CD4-positive, alpha-beta T cell (primary cell): ENCODE measurements at places on chromosomes 5 and 9.

DNA sequence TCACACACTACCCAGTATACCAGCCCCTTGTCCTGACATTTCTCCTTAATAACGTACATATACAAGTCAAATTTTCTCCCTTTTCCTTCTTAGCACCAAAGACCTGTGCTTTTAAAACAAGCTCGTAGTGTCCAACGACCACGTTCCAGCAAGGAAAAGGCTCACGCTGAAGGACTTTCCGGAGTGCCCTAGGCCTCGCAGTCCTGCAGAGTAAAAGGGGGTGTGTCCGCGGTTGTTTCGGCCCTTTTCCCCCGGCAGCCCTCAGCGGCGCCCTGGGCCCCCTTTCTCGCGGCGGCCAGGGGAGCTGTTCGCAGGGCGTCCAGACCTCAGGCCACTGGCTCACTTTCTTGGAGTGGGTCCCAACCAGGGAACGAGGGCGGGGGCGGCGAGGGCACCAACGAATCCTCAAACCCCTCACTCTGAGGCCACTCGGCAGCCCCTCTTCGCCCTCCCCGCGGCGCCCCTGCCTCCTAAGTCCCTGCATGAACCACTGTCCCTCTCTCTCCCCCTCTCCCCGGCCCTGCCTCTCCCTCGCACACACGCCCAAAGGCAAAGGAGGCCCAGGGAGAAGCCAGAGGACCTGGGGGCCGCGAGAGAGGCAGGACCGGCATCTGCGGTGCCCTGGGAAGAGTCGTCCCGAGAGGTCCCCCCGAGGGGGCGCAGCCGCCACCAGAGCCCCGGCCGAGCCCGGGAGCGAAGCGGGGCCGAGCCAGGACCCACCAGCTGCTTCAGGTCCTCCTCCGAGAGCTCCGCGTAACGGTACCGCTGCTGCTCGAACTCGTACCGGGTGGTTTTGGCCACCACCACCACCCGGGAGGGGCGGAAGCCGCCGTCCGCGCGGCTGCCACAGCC lies 720 bp downstream of the NADK2 start:
- DNase-seq = peak; percentile 22

DNA sequence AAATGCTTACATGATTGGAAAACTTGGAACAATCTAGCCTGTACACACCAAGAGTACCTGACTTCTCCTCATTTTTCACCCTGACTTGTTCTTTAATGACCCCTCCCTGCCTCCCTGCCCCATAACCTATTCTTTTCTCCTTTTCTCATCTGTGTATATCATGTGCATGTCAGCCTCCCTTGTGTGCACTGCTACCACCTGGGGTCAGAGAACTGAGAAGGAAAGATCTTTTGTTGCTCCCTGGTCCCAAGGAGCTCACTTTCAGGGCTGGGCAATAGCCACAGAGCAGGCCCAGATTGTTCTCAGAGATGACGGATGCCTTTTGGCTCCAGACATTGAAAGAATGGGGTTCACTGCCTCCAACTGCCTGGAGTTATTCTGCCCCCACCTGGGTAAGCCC lies 5.1 kb downstream of the MAP1B start:
- no peak for DNase-seq

- no peak for DNase-seq
These were observed 1.9 kb downstream of the RAI14 start for GRCh38 chr5:34657988-34658387.

GRCh38 chr9:131459056-131459455 lies 43.7 kb upstream of the POMT1 start:
- DNase-seq = no peak

GRCh38 chr9:34177593-34178435 lies 1.0 kb upstream of the UBAP1 start:
- DNase-seq = no peak

DNA sequence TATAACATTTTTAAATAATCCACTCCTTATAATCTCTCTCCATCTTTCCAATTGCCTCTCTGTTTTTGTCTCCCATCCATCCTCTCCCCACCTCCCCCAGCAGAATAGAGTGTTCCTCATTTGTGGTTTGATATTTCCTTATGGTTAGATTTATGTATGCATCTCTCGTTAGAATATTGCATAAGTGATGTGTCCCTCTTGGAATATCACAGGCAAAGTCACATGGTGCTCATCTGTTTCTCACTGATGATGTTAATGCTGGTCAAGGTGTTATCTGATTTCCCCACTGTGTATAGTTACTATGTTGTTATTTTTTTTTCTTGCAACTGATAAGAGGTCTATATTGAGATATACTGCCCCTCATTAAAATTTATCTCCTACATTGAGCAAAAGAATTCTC lies 3.1 kb upstream of the LRRC70 start:
- DNase-seq = no peak

GRCh38 chr5:169765176-169765996 lies 128.3 kb downstream of the DOCK2 start:
- no peak for DNase-seq

GRCh38 chr9:70043689-70044489 lies at the start of gene MAMDC2:
Gene MAMDC2, plus strand, starts transcription at chr9:70043848. Its CDS starts 350 bp downstream, at chr9:70044198.
- DNase-seq = no peak

GRCh38 chr5:97600486-97600885 lies 417.4 kb upstream of the RIOK2 start:
- no peak for DNase-seq

DNA sequence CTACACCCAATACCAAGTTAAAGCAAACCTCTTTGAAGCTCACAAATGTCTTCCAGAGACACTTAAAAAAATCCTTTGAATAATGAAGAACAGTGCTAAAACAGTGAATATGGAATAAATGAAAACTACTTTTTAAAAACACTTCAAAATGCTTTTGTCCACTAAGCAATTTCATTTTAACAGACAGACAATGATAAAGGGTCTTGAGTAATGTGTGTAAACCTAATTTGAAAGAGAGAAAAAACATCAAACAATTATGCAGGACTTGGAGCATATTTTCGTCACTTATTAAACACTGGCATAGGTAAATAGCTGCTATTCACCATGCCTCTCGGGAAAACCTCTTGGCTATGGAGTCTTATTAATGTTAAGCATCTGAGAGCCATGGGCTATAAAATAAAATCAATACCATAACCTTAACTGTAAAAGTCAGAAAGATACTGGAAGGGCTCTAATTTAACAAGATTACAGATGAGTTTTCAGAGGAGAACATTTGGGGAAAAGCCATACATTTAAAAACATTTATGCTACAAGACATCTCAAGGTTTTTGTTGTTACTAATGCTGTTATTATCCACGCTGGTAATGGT lies 177.8 kb downstream of the NFIB start:
- DNase-seq = no peak

- DNase-seq = no peak
These were observed 50.8 kb downstream of the TGFBR1 start for GRCh38 chr9:99155736-99156135.

- no peak for DNase-seq
These were observed 209.4 kb upstream of the MSX2 start for GRCh38 chr5:174514983-174515394.

GRCh38 chr5:92402956-92403702 lies 1020.0 kb upstream of the ARRDC3 start:
- no peak for DNase-seq

DNA sequence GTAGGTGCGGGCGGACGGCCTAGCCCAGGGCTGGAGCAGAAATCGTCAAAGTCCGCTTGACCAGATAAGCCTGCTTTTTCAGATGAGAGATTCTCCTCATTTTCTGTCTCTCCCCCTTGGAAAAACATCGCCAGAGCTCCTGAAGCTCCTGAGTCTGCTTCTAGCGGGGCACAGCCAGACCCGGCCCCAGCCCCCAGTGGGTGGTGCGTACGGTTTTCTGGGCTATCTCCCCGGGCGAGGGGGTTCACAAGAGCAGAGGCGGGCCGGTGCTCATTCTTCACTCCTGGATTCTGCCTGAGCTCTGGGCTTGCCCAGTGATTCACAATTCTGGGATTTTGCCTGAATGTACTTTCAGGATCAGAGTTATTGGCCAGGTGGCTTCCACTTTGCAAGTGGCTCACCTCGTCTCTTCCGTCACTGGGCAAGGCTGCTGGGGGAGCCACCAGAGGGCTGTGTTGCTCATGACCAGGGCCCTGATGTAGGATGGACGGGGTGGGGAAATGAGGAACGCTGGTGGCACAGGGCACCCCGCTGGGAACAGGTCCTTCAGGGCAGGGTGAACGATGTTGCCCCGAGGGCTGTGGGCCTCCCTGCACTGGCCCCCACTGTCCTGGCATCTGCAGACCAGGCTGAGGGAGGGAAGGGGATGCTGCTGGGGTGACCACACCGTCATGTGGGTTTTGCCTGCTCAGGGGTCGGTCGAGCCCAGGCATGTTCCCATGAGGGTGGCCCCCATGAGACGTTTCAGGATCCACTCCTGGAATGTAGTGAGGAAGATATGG lies 6.3 kb downstream of the SEC16A start:
- no peak for DNase-seq

GRCh38 chr9:131253891-131254491 lies 22.3 kb downstream of the FAM78A start:
- no peak for DNase-seq

GRCh38 chr5:159469496-159470372 lies 139.4 kb upstream of the IL12B start:
- DNase-seq = no peak

DNA sequence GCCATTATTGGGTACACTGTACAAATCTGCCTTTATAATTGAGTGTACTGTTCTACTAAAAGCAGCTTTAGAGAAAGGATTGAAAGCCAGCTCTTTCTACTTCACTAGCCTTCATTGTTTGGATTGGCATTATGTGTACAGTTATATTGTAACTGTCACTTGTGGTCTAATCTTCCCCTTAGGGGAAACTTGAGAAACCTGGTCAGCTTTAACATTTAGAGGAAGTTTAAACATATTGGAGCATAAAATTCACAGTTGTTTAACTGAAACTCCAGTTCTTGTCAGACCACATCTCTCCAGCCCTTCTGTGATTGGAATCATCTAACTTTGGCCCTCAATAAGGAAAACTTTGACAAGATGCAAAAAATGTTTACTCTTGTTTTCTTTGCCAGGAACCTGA lies 24.6 kb downstream of the PIK3R1 start:
- no peak for DNase-seq

GRCh38 chr5:73464016-73464745 lies 15.6 kb upstream of the FOXD1 start:
- DNase-seq = no peak

GRCh38 chr9:13932528-13933267 lies 381.2 kb downstream of the NFIB start:
- DNase-seq = no peak

- peak; percentile 70 for DNase-seq
These were observed at the start of gene SMIM3 for GRCh38 chr5:150778517-150779396. Gene SMIM3, plus strand, starts transcription at chr5:150778757. Its CDS starts 16,684 bp downstream, at chr5:150795441.

DNA sequence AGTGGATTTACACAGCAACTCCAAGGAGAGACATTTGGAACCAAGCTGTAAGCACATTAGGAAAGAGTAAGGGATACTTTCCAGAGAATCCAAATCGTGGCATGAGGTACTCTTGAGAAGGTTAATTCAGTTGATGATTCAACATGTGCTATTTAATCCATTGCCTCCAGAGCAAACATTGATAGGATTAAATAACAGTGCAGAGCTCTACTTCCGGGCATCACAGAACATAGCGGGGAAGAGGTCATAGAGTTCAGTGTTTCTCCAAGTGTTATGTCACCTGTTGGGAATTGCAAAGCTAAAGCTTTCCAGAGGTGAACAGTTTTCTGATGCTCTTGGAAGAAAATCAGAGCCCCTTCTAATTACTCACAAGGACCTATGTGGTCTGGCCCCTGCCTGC lies 127.5 kb downstream of the PPP2R2B start:
- DNase-seq = no peak
